ENCODE measurements at places on chromosomes 12 and 14.

DNA sequence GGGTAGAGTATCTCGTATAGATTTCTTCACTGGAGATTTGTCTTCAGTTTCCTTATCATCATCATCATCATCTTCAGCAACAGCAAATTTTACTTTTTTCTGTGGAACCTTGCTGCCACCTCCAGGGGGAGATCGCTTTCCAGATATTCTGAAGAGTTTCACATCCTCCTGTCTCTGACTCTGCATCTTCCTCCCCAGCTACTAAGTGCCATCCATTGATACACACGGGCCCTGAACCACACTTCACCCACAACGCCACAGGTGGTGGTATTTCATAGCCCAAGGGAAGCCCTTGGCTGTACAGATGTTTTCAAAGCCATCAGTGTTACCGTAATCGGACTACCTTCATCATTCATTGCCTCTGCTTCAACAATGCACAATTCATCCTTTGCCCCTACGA lies 82.2 kb downstream of the PPP2R5C start:
- DNase-seq, result peak; percentile 46

DNA sequence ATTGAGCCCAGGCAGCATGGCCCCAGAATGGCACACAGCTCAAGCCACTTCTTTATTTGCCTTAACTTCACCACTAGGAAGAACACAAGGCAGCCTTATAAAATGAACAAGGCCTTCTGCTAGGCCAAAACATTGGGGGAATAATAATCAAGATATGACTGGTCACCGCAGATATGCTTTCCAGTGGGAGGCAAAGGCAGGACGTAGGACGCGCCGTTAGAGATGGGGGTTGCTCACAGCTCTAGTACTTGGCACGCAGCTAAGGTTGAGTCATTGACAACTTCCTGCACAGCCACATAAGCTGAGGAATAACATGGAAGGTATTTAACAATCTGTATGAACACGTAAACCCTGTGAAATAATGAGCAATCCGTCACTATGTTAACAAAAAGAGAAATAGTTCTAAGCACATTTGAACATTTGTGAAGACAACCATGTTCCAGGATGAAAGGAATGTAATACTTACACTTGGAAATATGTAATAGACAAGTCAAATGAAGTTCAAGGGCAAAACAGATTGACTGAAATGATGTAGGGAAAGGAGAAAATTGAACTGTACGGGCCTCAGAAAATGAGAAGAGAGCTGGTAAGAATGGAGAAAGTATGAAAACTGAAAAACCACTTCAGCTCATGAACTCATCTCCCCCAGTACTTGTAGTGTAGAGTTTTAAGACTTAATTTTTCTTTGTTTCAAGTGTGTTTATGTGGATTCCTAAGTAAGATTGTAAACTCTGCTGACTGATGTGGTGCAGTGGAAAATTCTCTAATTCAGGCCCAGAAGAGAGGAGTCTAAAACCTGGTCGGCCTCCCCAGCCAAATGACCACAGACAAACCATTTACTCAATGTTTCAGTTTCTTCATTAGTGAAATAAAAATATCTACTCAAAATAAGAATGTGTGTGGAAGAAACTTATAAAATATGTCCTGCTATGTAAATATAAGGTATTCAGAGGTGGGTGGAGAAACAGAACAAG lies 59.3 kb upstream of the CCDC91 start:
- no peak for DNase-seq

- DNase-seq, result no peak
These were observed 15.0 kb upstream of the MDM2 start for GRCh38 chr12:68792952-68793351.

DNA sequence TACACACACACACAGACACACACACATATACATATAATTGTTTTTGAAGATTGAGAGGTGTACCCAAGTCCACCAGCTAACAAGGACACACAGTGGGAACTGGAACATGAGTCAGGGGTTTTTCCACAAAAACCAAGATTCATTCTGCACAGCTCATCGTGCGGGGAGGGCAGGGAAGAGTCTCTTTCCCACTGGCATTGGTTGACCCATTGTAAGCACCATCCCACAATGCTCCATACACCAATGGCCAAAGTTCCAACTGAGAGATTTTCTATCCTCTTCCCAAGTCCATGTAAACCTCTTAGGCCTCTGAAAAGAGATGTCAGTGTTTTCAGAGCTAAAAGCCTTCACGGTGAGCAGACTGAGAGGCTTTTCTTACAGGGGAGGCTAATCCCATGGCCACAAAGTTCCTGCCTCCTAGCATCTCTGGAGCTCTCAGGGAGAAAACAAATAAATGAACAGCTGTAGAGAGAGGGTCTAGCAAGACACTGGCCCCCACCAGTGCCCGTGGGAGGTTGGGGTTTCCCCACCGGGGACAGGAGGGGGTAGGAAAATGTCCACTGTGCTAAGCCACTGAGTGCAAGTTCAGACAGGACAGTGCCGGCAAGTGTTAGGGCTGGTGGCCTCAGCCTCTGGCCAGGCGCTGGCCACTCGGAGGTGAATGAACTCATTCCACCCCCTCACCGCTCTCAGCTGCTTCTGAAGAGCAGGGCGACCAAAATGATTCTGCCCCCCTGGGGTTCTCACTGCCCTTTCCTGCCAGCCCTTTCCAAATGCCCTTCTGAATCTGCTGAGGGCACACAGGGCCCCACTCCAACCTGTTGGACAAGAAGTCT lies 21.5 kb upstream of the TC2N start:
- DNase-seq, result no peak

GRCh38 chr12:6567112-6567670 lies 900 bp downstream of the NOP2 start:
- DNase-seq, result no peak

- DNase-seq, result no peak
These were observed 4.9 kb upstream of the ANKLE2 start for GRCh38 chr12:132766380-132767085.

DNA sequence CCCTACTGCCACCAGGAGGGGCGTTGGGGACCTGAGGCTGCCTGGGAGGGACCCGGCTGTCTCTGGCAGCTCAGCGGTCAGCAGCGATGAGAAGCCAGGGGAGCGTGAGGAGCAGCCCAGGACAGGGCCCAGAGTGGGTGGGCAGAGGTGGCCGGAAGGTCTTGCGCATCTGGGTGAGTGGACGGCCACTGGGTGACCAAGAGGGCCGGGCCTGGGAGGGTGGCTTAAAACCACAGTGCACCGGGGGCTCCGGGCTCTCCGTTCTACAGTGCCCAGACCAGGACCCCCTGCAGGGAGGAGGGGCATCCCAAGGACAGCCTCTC lies 10.0 kb downstream of the INF2 start:
- DNase-seq, result no peak

DNA sequence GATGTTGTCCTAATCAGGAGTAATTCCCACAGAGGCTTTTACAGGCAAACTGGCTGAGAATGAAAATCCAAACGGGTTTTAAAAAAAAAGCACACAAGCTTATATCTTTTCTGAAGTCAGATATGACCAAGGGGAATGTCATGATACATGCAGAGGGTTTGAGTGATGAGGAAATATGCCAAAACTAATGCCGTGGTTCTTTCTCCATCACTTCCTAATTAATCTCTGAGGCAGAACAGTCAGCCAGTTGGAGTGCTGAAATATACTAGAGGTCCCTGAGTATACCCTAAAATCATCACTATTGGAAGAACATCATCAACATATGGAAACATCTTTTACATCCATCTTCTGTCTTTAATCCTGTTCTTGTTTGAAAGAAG lies 160.8 kb upstream of the FAR2 start:
- DNase-seq, result no peak

DNA sequence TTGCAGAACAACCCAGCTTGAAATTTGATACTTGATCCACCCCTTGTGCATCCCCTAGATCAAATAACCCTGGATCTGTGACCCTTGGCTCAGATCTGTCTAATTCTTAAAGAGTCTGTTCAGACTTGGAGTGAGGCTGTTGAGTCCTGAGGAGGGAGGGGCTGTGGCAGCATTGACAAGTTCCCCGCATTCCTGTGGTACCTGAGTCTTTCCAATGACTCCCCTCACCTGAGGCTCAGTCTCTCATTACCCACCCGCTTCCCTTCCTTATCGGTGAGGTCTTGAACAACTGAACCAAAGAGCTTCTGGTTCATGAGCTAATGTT lies 16.1 kb upstream of the HDAC7 start:
- no peak for DNase-seq

DNA sequence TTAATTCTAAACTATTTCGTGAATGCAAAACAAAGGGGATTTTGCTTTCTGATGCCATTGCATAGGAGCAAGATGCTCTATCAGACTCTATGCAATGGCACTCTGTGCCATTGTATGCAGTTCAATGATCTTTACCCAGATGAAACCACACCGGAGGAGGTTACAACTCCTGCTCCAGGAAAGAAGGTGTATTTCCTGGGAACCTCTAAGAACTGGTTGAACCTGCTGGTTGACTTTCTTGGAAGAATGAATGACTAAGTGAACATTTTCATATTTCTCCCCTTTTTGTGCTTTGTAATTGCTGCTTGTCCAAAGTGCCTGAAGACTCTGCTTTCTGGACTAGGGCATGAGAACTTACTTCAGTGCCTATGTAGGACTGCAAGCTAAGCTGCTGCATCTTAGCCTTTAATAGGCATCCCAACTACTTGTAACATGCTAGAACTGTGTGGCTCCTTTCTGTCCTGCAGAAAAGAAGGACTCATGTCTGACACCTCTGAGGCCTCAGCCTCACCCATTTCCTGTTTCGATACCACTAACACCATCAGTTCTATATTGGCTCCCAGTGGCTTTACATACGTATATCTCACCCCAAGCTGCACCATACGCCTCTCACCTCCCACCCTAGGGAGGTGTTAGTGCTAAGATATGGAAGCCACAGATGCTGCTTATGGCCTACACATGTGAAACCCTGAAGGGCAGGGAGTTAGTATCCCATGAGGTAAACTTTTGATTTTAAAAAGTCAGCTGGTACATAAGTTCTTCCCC lies 193.5 kb upstream of the CNOT2 start:
- no peak for DNase-seq

- no peak for DNase-seq
These were observed 114.1 kb upstream of the PWP1 start for GRCh38 chr12:107571492-107571891.

DNA sequence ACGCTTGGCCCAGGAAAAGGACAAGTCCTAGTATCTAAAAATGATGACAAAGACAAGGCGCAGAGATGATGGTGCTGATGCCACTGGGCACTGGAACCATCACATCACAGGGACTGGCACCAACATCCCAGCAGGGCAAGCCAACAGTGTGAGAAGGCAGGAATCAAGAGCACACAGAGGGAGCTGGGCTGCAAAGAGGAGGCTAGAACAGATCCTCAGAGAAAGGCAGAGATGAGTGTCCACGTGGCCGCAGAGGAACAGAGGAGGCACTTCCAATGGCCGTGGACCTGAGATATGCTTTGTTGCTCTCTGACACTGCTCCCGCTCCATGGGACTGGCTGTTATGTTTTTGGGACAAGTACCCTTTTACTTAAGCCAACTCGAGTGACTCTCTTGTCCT lies 17.9 kb downstream of the FOXN3 start:
- DNase-seq, result no peak

- no peak for DNase-seq
These were observed 45.5 kb upstream of the GAS2L3 start for GRCh38 chr12:100528034-100528433.

DNA sequence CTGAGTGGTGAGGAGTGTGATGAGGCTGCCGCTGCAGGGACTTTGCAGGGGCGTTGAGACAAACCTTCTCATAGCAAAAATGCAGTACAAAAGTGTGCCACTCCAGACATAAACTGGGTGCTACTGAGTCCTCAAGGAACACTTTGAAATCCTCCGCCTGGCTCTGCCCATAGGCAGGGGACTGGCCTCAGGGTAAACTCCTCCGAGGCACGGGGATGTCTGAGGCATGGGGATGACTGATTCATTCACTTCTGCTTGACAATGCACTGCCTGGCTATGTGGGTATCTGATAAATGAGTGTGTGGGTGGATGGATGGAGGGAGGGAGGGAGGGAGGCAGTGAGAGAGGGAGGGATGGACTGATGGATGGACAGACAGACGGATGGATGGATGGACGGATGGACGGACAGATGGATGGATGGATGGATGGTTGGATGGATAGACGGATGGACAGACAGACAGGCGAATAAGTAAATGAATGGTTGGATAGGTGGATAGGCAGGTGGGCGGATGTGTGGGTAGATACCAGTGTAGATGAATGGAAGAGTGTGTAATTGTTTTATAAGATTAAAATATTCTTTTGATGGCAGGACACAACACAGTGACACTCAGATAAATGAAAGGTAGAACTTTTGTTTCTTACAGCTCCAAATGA lies 2.1 kb upstream of the BDKRB2 start:
- DNase-seq, result no peak

DNA sequence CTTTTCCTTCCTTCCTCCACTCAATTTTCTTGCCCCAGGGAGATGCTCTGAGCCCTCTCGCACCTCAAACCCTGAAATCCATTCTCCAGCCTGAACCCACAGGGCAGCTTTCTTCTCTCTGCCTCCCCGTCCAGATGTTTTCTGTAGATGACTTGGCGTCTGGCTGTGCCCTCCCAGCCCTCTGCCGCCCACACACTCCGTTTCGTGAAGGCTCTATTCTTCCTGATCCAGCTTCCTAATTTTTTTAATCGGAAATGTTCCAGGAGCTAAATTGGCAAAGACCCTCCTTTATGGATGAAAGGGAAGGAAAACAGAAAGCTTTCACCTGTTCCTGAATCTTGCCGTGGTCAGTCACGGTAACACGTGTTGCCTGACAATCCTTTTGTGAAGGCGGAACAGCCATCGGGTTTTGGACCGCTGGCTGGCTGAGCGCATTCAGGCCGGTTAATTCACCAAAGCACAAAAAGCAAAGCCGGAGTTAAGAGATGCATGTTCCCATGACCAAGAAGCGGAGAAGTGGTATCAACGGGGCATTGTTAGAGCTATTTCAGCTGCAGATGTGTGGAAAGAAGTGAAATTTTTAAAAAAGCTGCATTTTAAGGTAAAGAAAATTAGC lies 70.2 kb upstream of the FBRSL1 start:
- no peak for DNase-seq

DNA sequence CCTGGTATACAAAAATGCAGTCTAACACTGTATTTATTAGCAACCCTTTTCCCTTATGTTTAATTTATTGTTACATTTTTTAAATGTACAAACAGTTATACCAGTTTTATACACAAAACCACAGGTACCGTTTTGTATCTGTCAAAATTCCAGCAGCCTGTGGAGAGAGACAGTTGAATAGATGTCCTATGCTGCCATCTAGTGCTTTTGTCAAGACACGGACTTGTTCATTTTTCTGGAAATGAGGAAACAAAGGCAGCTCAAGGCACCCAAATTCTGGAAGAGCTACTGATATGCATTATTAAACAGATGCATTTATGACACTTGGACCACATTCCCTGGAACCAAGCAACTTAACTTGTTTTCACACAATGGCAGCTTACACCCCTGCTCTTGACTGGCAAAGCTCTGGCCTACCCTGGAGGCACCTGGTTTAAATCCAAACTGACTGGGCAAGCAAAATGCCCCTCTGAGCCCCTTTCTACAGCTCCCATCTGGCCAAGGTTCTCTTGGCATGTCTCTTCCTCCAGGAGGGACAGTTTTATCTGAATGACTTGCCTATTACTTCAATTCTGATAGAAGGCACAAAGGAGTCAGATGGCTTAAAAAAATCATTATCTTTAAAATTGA lies 286.9 kb upstream of the PRKD1 start:
- no peak for DNase-seq

- no peak for DNase-seq
These were observed 1122.7 kb upstream of the ATXN7L3B start for GRCh38 chr12:73414926-73415325.

- DNase-seq, result no peak
These were observed 80.0 kb upstream of the DBX2 start for GRCh38 chr12:45130881-45131281.

Measured in T-helper 9 cell (primary cell).